Stimulated activated CD8-positive, alpha-beta memory T cell treated with anti-CD3 and anti-CD28 coated beads, Interleukin-2, amount 100 ng/mL, for 1 hour (primary cell): ENCODE measurements at places on chromosomes 1 and 21.

DNA sequence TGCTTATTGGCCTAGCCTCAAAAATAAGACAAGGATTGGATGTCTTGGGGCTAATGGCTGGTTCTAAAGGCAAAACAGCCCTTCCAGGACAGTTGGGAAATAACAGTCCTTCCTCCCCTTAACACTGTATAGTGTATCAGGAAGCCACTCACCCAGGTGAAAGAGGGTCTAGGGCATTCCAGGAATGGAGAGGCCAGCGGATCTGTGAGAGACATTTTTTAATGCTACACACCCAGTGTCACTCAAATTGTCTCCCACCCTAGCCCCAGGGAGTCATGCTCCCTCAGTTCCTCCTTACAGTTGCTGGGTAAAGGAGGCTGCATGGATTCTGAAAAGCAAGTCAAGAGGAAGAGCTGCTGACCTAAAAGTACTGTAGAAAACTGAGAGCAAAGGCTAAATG, 24.1 kb upstream of the EXO1 start:
- DNase-seq = no peak

- DNase-seq = no peak
Observed at GRCh38 chr1:39328095-39328494, 123.6 kb downstream of the MACF1 start.

- no peak for DNase-seq
Observed at GRCh38 chr1:231865331-231865730, 238.7 kb downstream of the DISC1 start.

- DNase-seq = no peak
Observed at GRCh38 chr1:88298506-88298905, 385.6 kb upstream of the PKN2 start.

- DNase-seq = no peak
Observed at GRCh38 chr1:150162862-150163706, 13.4 kb downstream of the PLEKHO1 start.

DNA sequence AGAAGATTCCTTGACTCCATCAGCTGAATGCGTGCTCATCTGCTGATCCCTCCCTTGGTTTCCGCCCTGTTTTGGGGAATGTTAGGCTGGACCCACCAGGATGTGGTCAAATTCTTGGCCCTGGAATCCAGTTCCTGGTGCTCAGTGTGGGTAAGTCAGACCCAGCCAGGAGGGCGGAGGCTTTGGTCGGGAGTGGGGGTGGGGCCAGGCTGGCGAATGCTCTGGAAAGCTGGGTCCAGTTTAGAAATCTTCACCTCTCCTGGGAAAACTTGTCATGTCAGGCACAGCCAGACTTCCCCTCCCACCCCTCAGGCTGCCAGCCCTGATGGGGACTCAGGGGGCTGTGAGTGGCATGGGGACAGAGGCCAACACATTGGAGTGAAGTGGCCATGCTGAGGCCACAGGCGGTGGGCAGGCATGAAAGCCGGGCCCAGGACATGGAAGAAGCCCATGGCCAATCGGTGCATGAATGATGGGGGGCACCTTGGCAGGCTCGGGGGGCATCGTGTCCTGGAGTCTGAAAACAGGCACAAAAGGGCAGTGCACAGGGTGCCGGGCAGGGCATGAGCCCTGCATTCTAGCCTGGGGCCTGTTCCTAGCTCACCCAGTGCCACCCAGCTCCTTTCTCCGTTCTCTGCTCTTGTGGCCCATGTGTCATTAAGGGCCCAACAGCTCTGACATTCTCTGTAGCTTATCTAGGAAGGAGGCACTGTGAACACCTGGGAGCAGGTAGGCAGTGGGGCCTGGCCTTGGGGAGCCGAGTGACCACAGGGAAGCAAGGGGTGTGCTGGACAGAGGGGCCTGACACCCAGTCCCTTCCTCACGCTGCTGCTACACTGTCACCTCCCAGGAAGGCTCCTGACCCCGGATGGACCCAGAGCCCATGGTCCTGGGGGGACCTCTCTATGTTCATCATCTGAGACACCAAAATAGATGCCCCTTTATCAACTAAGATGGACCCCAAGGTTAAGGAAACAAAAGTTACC, 14.6 kb upstream of the PADI1 start:
- no peak for DNase-seq
